Mesenchymal stem cell (in vitro differentiated cells and primary cell): ENCODE measurements at places on chromosomes 16 and 17.

DNA sequence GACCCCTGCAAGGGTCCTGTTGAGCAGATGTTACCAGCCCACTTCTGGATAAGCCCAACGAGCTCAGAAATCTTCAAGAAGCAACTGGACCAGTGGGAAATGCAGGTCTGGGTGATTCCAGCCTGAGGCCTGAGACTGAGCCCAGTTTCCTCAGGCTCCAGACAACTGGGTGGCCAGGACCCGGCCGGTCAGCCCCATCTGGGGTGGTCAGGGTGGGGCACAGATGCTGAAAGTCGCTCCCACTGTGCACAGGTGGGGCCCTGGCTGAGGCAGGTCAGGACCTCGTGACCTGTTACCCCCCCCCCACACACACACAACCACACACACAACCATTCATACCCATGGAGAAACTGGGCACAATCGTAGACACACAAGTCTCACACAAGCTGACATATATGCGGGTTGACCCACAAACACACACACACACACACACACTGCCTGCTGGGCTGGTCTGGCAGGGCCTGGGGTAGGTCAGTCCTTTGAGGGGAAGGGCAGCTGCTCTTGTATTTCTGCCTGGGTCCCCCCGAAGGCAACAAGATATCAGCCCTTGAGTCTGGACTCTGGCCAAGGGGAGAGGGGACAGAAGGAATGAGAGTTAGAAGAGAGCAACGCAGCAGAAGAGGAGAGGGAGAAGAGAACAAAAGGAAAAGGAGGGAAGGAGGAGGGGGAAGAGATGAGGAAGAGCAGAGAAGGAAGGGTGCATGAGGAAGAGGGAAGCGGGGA, 99.0 kb upstream of the CDH5 start:
- DNase-seq, result no peak

DNA sequence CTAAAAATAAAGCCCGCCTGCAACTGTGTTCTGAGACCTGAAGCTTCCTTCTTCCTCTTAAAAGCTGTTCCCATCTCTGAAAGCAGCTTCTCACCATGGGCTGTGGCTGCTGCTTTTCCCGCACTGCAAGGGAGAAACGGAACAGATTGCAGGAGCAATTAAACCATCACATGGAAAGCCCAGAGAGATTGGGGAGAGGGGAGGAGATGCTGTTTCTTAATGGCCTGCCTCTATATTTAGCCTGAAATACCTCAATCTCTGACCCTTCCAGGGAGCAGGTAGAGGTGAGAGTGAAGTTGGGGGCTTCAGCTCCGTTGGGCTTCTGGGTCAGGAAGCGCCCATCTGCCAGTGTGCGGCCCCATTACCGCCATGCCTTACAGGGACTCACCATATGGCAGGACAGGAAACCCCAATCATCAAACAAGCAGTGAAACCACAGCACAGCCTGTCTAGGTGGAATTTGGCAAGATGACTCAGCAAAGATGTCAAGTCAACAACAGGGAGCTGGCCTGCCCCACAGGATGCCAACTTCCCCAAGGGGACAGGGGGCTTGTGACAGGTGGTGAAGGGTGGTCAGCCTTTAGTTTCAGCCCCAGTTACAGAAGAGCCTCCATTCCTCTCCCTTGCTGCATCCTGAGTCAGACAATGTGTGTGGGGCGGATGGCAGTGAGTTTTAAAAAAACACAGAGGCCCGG, 286.6 kb upstream of the CCL2 start:
- DNase-seq, result no peak

DNA sequence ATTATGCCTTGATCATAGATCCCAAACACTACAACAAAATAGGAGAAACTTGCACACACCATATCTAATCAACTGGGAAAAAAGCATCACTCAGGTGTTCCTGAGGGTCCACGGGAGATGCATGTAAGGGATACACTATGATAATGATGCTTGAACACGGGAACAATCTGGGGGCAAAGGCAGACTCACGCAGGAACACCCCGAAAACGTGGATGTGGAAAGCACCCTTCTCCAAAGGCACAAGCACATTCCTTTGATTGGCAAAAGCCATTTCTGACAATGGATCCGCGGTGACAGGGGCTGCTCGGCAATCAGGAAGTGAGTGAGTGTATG, 1.3 kb downstream of the ZNF652 start:
- no peak for DNase-seq

DNA sequence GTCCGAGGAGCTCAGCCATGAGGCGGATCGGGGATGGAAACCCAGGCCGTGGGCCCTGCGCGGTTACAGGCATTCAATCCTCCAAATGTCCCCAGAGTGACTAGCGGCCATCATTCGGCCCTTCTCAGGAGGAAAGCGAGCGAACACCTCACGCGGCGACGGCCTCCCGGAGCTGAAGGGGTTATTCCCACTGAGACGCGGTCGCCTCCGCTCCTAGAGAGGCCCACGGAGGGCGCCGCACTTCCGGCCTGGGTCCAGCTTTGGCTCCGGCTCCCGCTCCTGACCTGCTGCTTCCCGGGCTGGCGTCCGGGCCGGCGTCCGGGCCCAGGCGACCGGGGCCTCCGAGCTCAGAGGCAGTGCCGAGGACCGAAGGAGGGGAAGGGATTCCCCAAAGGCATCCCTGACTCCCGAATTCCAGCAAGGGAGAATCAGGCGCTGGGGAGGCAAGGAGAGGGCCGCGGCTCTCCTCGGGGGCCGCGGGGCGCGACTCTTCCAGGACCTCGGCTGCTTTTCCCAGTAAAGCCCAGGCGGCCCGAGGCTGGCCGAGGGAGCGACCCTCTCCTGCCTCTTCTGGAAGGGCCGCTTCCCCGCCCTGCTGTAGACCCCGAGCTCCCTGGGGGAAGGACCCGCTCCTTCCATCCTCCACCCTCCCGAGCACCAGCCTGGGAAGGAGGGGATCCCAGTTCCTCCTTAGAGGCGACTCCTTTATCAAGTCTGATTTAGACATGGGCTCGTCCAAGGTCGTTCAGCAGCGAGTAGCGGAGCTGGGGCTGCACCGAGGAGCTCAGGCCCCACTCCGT, 18.6 kb upstream of the ZNF629 start:
- DNase-seq, result peak; percentile 84

- DNase-seq, result no peak
Measured at GRCh38 chr16:79320956-79321355, 279.6 kb downstream of the MAF start.

DNA sequence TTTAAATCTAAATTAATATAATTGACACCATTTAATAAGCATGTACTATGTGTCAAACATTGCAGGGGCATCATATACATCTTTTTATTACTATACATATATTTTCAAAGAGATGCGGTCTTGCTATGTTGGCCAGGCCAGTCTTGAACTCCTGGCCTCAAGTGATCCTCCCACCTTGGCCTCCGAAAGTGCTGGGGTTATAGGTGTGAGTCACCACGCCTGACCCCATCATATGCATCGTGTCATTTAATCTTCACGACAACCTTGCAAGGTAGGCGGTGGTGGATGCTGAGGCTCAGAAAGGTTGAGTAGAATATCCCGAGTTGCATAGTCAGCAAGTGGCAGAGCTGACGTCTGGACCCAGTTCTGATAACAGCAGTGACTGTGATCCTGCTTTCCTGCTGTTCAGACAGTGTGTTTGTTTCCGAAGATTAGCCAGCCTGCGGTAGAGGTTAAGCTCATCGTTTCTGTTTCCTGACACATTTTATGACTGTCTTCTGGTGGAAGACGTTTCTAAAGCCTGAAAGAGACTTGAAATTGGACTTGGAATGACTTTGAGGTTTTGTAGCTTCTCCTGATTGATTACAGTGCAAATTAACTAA, 316.6 kb downstream of the SNX29 start:
- peak; percentile 37 for DNase-seq

- no peak for DNase-seq
Measured at GRCh38 chr17:38554430-38555350, 51.1 kb downstream of the SRCIN1 start.

DNA sequence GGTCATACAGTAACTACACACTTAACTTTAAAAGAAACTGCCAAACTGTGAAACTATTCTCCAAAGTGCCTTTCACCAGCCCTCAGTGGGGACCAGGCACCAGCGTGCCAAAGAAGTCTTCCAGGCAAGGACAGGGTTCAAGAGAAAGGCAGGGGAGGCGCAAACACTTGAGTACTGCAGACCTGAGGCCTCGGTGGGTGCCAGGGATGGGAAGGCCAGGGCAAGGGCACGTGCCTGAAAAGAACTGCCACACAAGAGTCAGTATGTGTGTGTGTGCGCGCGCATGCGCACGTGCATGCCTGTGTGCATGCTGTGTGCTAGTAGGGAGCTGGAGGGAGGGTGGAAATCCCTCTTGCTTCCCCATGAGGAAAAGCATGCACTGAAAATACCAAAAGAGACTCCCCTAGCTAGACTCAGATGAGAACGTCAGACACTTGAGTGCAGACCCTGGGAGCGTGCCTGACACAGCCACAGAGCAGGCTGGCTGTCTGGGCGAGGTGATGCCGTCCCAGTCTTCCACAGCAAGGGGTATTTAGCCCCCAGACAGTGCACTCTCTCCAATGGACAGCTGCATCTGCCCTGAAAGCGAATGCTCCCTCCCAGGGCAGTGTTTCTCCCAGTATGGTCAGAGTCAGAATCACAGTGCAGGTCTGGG, 40.1 kb upstream of the GSG1L start:
- no peak for DNase-seq

DNA sequence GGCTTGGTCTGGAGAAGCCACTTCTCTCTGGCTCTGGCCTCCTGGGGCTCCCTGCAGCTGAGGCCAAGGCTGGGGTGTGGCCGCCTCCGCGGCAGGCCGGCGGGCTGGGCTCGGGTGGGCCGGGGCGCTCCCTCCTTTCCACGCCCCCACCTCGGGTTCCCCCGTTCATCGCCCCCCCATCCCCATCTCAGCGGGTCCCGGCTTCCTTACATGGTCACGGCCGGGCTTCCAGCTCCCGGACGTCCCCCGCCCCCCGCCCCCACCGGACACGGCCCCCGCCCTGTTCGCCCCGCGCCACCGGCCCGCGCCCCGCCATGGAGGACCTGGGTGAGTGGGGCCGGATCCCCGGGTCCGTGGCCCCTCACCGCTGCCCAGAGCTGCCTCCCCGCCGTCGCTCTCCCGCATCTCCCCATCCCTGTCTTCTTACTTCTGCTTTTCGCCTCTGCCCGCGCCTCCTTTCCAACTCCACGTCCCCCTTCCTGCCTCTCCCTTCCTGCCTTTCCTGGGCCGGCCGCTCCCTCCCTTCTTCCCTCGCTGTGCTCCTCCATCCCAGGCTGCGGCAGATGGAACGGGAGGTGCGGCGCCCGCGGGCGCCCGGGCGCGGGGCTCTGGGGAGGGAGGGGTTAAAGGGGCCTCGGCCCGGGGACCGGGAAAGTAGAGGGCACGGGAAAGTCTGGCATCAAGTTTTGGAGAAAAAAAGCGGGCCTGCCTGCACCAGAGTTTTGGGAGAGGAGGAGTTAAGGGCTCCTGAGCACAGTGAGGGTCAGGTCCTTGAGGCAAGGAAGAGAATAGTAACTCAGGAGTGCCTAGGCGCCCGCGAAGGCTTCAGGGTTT, at the start of gene TGFB1I1:
Gene TGFB1I1, plus strand, starts transcription at position 278 of the 834 bp plus-strand sequence. Its CDS starts 37 bp downstream, at position 315.
- peak; percentile 78 for DNase-seq

- DNase-seq, result no peak
Measured at GRCh38 chr17:62854098-62854680, 46.1 kb upstream of the MARCHF10 start.

DNA sequence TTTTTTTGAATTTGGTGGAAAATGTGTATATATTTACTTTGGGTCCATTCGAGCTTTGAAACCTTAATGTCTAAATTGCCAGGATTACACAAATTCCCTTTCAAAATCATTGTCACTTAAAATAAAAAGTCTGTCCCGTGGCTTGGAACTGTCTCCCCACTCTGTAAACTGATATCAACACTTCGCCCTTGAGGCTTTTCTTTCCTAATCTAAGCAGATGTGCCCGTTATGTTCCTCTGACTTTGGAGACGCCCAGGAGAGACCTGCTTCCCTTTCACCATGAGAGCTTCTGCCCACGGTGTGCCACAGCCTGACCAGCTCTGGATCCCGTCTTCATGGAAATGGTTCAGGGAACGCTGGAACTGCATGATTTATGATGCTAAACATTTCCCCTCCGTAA, 151.3 kb downstream of the C16orf95 start:
- DNase-seq, result no peak

- no peak for DNase-seq
Measured at GRCh38 chr17:81424151-81425017, 29.1 kb downstream of the BAHCC1 start.

DNA sequence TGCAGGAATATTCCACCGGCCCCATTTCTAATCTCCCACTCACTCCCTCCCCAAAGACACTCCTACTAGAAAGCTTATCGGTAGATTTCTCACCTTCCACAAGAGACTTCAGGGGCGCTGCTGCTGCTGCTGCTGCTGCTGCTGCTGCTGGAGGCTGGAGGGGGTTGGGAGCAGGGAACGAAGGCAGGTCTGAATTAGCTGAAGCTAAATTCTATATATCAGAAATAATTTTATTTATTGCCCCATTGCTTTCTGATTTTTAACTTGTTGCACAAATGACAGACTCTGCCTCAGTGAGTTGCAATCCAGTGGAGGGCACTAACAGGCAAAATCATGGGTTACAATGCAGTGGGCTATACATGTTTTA, 25.8 kb upstream of the HLF start:
- DNase-seq, result no peak

DNA sequence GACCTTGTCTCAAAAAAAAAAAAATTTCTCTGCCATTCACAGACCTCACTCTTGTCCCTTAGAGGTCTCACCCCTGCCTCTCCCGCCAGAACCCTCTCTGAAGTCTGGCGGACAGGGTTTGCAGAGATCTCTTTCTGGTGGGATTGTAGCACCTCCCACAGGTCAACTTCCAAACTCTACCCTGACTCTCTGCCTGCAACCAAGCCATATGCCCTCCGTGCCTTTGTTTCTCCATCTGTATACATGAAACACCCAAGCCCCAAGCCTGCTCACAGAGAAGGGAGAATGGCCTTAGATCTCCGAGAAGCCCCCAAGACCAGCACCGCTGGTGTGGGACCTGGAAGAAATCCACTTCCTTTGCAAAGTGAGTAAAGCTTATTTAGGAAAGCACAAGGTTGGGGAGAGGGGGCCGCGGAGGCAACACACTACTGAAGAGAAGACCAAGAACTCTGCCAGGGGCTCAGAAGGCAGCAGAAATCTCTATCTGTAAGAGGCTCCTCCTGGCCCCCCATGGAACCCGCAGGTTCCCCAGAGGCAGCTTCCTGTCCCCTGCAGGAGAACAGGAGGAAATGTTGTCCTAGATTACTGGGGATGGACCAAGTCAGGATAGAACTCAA, 219.9 kb downstream of the C16orf78 start:
- DNase-seq, result no peak

DNA sequence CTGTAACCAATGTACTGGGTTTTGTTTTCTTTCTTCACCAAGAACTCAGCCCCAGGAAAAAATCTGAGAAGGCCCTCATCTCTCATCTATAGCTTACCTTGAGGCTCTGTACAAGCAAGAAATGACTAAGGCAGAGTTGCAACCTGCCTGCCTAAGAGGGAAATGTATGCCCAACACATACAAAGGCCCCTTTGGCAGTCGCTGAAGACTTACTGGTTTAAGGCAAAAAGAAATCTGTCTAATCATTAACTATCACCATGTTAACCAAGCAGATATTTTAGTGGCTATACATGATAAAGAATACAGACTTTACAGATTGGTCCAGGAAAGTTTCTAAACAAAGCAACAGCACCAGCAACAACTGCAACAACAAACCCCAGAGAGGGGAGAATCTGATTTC, 14.2 kb downstream of the ZNF624 start:
- no peak for DNase-seq
